ENCODE measurements at places on chromosomes 7 and 10.

DNA sequence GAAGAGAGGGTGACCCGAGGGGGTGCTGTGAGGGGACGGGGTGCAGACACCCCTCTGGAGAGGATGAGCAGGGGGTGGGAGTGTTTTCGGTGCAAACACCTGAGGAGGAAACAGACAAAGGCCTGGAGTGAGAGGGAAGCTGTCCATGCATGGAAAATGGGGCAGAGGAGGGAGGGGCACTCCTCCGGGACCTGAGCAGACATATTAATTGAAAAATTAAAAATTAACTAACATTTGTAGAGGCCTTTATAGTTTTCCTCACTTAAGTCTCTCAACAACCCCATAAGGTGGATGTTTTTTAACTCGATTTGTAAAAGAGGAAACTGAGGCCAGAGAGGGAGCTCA is 1.2 kb downstream of the VPS37D start:
- no peak for DNase-seq

DNA sequence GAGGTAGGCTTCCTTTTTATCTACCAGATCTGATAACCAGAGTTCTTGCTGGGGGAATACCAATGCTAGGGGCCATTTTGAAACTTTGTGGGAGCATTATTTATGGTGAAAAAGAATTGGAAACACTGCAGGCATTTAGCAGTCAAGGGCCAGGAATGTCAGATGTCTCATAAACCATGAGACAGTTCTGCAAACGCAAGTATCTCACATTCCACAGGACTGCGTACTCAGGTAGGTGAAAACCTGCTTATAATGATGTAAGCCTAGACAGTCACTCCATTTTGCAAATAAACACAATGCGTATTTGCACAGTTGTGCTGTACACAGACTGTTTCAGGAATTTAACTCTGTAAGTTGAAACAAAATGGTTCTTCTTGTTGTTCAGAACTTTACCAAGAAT is 33.9 kb downstream of the ECHDC3 start:
- DNase-seq, result no peak

GRCh38 chr10:31171402-31172083 is 139.9 kb upstream of the ZNF438 start:
- DNase-seq, result peak; percentile 33

DNA sequence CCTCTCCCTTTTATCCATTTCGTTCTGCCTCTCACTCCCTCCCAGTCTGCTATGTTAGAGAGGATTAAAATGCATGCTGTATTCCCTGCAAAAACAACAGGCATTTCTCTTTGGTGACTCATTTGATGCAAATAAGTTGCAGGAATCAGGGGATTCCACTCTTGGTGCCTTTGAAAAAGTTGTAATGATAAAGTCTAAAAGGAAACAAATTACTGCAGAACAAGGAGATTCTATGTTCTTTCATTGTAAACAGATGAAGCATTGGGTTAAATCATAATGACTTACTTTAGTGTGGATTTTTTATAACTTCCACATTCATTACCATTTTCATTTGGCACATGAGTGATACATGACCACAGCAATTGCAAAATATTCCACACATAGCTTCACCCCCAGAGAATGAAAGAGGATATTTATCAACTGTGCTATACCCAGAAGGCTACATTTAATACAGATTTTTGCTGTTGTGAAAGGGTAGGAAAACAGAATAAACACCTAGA is 33.4 kb upstream of the ABLIM1 start:
- DNase-seq, result no peak

DNA sequence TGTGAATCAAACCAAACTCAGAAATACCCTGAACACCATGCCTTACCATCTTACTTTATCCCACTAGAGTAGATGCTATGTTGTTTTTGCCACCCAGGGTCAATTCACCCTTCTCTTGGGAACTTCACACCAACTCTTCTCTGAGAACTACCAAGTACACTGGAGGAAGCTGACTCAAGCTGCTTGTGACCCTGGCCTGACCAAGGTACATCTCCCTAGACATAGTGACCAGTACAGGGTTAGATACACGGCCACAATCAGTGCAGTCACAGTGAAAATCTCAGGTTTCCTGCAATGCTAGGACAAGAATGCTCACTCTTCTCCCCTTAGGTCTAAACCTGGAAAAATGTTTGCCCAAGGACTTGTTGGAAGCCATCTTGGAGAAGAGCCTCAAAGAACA is 31.8 kb downstream of the EZH2 start:
- no peak for DNase-seq

GRCh38 chr10:108877095-108877561 is 1046.2 kb downstream of the XPNPEP1 start:
- no peak for DNase-seq

DNA sequence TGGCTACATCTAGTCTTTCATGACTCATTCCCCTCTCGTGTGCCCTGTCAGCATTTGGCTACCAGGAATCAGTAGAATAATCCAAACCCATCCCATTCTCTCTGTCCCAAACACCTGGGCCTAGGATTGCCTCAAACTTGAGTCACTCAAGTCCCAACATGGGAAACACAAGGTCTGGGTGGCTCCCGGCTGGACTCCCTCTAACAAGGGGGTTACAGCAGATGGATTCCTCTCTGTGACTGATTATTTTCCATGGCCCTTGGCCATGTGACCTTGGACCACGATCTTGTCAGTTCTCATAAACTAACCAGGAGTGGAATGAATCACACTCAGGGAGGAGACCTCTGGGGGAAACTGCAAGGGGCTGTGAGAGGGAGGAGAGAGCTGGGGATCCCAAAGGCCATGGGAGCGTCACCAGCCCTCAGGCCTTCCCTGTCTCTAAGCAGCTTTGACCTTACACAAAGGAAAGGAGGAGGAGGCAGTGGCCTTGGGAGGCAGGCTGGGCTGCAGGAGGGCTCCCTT is 533.1 kb downstream of the KCNMA1 start:
- peak; percentile 81 for DNase-seq

Measured in brain pericyte (primary cell).